ENCODE measurements at places on chromosomes 5 and 9.

DNA sequence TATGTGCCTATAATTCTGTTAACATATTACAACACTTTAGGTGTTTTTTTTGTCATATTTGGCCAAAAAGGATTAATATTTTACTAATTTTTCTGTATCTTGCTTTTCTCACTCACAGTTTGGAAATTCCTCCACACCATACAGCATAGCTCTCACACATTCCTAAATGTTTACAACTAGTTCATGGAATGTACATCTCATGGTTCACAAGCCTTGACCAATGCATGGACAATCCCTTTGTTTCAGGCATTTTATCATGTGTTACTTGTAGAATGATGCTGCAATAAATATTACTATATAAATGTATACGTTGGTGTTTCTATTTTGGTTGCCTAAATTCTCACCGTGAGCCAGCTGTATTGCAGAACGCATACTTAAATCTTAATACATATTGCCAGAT is 80.5 kb upstream of the SPATA31C2 start:
- no peak for DNase-seq

DNA sequence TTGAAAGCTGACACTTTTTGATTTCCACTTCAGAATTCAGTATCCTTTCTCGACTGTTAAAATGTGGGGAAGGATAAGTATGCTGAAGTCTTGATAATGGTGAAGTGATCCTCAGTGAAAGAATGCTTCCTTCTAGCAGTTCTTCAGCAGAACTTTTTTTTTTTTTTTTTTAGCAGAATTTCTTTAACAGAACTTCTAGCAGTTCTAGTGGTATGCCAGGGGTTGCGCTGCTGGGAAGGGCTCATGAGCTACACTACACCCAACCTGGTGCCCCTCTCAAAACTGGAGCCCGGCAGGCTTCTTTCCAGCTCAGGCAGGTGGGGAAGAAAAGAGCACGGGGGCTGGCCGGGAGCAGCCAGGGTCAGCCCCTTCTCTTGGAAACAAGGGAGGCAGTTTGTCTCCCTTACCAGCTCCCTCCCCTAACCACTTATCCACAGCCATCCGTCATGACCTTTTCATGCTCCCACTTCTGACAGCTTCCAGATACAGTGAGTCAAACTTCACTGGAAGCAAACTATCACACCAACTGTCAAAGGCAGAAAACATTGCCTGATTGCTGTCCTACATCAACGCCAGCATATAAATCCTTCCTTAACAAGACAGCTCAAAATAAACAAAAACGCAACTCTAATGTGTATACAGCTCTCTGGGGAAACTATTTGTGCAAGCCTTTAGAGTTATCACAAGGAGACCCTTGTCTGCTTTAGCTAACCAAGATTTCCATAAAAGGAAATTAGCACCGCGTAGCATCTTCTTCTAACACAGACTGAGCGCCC is 211.5 kb downstream of the GAPVD1 start:
- peak; percentile 80 for DNase-seq

DNA sequence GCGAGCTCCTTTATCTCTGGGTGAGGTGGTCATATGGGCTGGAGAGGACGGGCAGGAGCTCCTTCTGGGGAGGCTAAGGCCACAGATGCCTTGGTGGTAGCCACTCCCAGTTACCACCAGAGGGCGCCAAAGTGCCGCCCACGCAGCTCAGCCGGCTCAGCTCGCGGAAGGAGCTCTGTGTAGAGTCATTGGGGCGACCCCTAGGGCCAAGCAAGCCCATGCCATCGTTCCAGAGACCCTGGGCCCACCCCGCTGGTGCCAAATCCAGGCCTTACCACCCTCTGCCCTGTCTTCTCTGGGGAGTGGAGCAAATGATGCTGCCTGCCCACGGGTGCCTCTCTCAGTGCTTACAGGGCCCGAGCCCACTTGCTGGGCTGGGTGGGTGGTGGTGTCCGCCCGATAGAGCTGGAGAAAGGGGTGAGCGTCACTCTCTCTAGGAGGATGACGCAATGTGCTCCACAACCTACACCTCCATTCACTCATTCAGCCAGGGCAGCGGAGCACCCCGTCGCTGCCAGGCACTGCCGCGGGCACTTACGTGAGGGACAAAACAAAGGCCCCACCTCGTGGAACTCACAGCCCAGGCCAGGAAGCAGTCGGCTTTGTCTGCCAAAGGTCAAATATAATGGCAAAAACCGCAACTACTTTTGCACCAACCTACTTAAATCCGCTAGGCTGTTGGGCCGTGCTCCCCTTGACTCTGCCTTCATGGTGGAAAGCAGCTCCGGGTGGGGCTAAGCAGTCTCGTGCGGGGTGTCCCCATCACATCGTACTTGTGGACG is 13.8 kb downstream of the TSPAN17 start:
- peak; percentile 72 for DNase-seq

GRCh38 chr5:78157001-78157400 is 137.5 kb downstream of the AP3B1 start:
- DNase-seq, result no peak

- DNase-seq, result no peak
These were observed 92.9 kb downstream of the LRRC70 start for GRCh38 chr5:62671479-62671878.

DNA sequence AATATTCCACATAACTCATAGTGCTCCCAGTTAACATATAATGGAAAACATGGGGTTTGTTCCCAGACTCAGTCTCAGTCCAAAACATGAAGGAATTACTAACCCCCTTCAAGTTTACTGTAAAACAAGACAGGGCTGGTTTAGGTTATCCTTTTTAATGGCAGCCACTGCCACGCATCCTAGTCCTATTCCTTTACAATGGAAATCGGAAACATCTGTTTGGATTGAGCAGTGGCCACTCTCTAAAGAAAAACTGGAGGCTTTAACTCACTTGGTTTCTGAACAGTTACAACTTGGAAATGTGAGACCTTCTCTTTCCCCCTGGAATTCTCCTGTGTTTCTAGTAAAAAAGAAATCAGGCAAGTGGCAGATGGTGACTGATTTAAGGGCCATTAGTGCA is 609.9 kb upstream of the ACO1 start:
- no peak for DNase-seq

DNA sequence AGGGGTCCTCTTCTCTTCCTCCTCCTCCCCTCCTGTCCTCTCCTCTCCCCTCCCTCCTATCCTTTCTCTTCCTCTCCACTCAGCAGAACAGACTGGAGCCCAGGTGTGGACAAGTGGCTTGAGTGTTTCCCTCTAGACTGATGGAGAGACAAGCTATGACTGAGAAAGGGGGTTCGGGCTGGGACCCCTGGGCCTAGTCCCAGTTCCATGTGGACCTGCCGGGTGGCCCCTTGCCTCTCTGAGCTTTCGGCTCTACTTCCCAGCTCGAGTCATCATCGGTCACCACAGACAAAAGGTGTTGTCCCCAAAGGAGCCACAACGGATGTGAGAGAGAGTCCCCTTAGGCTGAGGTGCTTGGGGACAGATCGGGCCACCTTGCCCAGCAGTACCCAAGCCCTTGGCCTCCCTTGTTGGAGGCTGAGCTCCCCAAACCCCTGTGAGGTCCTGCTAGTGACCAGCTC is 3.4 kb upstream of the RXRA start:
- no peak for DNase-seq

- no peak for DNase-seq
These were observed 100.7 kb downstream of the NLN start for GRCh38 chr5:65822710-65823109.

DNA sequence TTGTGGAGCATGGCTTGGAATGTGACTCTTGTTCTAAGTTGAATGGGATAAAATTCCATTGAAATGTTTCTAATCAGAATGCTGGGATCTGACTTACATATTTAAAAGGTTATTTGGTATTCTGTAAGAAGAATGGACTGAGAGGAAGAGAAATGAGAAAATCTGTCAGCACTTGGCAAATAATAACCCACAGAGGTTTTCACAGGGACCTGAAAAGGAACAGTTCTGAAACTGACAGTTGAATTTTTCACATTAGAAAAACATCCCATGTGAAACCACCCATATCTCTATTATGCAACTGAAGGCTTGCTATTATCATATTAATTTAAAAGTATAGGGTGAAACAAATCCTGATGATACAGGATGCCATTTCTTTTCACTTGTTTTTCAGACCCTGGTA is 302.7 kb downstream of the EPB41L4A start:
- no peak for DNase-seq

- DNase-seq, result peak; percentile 67
These were observed 56.8 kb upstream of the TEX48 start for GRCh38 chr9:114738581-114739316.
